ENCODE measurements at places on chromosomes 4 and X. TPM values are rescaled to one million over a fixed set of nuclear protein-coding genes. Genes with fewer than 3 reads are reported as not detected.

PRDM8 gene
- total RNA-seq = 5.7 TPM

DDX53 gene
- total RNA-seq = not detected

MAB21L2 gene
- 11.7 TPM for total RNA-seq

MOB1B gene
- 5.7 TPM for total RNA-seq

P2RY8 gene
- not detected for total RNA-seq

TMEM154 gene
- 0.18 TPM for total RNA-seq

RNF212 gene
- total RNA-seq = under 0.01 TPM

YY2 gene
- total RNA-seq = 0.72 TPM

SSX4B gene
- total RNA-seq = not detected

ARX gene
- total RNA-seq = not detected

AFP gene
- 1.3 TPM for total RNA-seq
